ENCODE measurements at places on chromosomes 4 and X. TPM values are rescaled to one million over a fixed set of nuclear protein-coding genes. Genes with fewer than 3 reads are reported as not detected.

GRCh38 chr4:145389550-145389949 is 92.1 kb upstream of the SMAD1 start:
- H3K27me3 ChIP-seq: no peaks in the 10 kb centered on the region
- H3K4me1 ChIP-seq: no peaks in the 10 kb centered on the region
- DNase-seq: no peak
- H3K27ac ChIP-seq: no peak overlapping the region
- H3K4me3 ChIP-seq: no peak overlapping the region

TADA2B gene
- total RNA-seq: 12.0 TPM

DNA sequence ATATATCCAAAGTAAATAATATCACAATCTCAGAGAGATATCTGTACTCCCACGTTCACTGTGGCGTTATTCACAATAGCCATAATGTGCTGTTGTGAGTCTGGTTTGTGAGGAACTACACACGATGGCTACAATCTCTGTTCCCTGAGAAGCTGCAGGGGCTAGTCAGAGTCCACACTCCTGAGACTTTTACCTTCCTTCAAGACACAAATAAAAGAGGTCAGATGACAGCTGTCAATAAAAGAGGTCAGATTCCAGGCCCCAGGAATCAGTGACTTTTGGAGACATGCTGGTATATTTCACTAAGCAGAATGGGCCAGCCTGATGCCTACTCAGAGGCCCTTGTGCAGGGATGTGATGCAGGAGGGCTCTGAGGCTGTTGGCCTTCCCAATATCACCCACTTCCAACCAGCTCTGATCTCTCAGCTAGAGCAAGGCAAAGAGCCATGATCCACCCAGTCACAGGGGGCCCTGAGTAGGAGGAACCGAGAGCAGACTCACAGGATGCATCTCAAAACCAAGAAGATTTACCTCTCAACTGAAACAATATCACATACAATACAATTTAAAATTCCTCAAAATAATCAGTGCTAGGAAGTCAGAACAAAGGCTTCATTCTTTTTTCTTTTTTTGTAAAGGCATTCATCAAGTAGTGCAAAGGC is 13.8 kb downstream of the FRYL start:
- no peak overlapping the region for H3K4me3 ChIP-seq
- no peaks in the 10 kb centered on the region for H3K36me3 ChIP-seq
- DNase-seq: no peak
- no peak overlapping the region for H3K27ac ChIP-seq
- H3K27me3 ChIP-seq: no peaks in the 10 kb centered on the region

GRCh38 chr4:183074288-183074990 is 24.6 kb upstream of the WWC2 start:
- H3K4me1 ChIP-seq: no peaks in the 10 kb centered on the region
- no peak overlapping the region for H3K27ac ChIP-seq
- DNase-seq: no peak
- H3K27me3 ChIP-seq: no peaks in the 10 kb centered on the region
- no peaks in the 10 kb centered on the region for H3K36me3 ChIP-seq

GRCh38 chrX:110954428-110955100 is 141.4 kb upstream of the PAK3 start:
- H3K4me3 ChIP-seq: no peak overlapping the region
- H3K27me3 ChIP-seq: no peaks in the 10 kb centered on the region
- no peak for DNase-seq
- H3K4me1 ChIP-seq: no peaks in the 10 kb centered on the region
- no peak overlapping the region for H3K27ac ChIP-seq

DNA sequence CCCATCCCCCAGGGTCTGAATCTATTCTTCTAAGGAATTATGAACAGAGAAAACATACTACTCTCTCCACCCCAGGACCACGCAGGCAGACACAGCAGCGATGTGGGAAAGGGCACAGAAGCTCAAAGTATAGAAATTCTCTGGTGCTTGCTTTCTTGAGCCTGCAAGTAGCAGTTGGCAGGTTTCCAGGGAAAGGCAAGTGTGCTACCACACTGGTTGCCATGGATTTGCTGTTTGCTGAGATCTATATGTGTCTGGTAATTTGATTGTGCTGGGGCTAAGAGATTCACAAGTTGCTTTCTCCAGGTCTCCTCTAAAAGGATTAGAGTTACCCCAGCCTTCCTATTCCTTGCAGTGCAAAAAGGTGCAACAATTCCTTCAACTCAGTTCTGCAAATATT is 83.1 kb downstream of the GUCY2F start:
- no peak overlapping the region for H3K4me3 ChIP-seq
- H3K36me3 ChIP-seq: no peaks in the 10 kb centered on the region
- DNase-seq: no peak
- no peaks in the 10 kb centered on the region for H3K27me3 ChIP-seq

FSTL5 gene
- 0.74 TPM for total RNA-seq

DNA sequence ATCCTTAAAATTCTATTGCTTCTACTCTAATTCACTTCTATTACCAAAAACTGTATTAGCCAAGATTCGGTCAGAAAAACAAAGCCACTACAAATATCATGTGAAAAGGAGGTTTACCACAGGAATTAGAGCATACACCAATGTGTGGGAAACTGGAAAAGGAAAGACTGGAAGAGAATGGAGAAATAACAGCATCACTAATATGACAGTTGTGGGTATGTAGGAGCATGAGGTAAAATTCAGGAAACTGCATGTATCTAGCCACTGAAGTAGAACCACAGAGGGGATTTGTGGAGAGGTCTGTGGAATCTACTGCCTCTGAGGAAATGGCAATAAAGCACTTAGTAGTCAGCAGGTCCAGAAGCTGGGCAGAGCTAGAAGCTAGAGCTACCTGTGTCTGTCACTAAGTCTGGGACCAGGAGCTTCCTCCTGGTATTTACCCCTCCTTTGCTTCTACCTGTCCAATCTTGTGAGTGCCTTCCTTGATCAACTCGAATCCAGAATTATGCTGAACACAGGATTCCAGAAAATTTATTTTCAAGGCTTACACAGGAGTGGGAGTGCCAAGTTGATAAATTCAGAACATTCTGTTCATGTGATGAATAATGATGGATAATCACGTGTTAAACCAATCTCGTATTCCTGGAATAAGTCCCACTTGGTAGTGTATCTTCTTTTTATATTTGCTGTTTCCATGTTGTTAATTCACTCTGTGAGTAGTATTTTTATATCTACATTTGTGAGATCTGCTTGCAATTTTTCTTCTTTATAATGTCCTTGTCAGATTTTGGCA is 52.6 kb downstream of the NAF1 start:
- H3K4me1 ChIP-seq: no peaks in the 10 kb centered on the region
- no peaks in the 10 kb centered on the region for H3K36me3 ChIP-seq

CBLL2 gene
- total RNA-seq: not detected

DNA sequence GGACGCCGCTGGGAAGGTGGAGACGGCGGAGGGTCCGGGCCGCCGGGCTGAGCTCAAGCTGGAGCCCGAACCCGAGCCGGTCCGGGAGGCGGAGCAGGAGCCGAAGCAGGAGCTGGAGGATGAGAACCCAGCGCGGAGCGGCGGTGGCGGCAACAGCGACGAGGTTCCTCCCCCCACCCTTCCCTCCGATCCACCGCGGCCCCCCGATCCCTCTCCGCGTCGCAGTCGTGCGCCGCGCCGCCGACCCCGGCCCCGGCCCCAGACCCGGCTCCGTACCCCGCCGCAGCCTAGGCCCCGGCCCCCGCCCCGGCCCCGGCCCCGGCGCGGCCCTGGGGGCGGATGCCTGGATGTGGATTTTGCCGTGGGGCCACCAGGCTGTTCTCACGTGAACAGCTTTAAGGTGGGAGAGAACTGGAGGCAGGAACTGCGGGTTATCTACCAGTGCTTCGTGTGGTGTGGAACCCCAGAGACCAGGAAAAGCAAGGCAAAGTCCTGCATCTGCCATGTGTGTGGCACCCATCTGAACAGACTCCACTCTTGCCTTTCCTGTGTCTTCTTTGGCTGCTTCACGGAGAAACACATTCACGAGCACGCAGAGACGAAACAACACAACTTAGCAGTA is 483 bp downstream of the USP27X start:
- H3K36me3 ChIP-seq: no peaks in the 10 kb centered on the region
- H3K4me3 ChIP-seq: peak overlapping the region; percentile 62
- peak overlapping the region; percentile 81 for H3K27ac ChIP-seq
- H3K27me3 ChIP-seq: no peaks in the 10 kb centered on the region
- DNase-seq: no peak

GRCh38 chr4:25172961-25173915 is 13.0 kb upstream of the SEPSECS start:
- H3K4me3 ChIP-seq: no peak overlapping the region
- no peaks in the 10 kb centered on the region for H3K36me3 ChIP-seq
- no peaks in the 10 kb centered on the region for H3K27me3 ChIP-seq
- DNase-seq: no peak

DNA sequence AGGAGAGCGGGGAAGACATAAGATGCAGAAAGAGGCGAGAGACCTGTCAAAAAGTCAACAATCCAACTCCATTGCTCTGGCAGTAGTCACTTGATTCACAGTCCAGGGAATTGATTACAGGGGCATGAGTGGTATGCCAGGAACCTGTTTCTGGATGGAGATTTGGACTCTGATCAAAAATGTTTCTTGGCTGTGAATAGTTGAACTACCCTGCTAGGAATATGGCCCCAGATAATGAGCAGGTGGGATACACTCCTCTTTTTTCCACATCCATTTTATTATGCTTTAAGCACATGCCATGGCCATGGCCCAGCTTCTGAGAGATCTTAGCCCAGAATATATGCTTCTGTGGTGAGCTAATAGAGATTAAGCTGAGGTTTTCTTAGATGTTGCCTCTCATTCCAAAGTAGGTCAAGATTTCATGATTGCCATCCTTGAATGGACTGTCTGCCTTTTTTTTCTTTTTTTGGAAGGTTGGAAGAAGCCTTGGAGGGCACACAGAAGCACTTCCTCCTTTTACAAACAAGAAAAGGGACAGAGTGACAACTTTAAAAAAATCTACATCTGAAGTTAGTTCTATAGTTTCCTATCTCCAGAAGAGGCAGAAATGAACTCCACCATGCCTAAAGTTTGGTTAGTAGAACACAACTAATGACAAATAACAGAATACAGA is 121.9 kb downstream of the KIT start:
- no peak overlapping the region for H3K4me3 ChIP-seq
- peaks cover 36% of the 10 kb centered on the region for H3K4me1 ChIP-seq
- H3K27me3 ChIP-seq: no peaks in the 10 kb centered on the region

DNA sequence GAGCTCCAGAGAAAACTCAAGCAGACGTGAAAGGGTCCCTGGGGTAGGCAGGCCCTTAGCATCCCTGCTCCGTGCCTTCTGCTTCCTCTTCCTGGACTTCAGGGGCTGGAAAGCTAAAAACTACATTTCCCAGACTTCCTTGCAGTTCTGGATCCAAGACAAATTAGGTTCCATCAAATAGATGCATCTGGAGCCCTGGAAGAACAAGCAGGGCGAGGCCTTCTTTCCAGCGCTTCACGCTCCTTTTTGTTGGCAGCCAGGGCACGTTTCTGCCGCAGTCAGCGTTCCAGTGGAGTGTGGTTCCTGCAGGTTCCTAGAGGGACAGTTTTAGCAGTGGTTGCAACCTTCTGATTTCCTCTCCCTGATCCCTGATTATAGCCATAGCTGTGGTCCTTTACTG is 53.6 kb upstream of the MSX1 start:
- H3K27ac ChIP-seq: no peak overlapping the region
- H3K36me3 ChIP-seq: no peaks in the 10 kb centered on the region
- H3K27me3 ChIP-seq: no peaks in the 10 kb centered on the region
- H3K4me1 ChIP-seq: no peaks in the 10 kb centered on the region
- no peak for DNase-seq

TMPRSS11D gene
- 72.4 TPM for total RNA-seq

ITM2A gene
- total RNA-seq: 89.4 TPM

DNA sequence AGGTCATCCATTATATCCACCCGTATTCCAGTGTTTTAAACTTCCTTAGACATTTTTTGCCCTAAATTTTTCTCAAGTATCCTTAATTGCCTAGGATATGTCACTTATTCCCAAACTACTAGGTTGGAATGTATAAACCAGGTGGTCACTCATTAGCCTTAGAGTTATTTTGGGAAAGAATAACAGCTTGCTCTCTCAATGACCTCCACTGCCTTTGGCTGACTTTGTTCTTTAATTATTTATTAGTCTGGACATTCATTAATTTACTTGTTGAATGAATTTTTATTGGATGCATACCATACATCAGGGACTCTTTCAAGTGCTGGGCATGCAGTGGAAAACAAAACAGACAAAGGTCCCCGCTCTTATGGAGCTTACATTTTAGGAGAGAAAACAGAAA is 609.3 kb upstream of the IGFBP7 start:
- H3K36me3 ChIP-seq: no peaks in the 10 kb centered on the region
- no peak overlapping the region for H3K4me3 ChIP-seq
- no peaks in the 10 kb centered on the region for H3K4me1 ChIP-seq
- no peaks in the 10 kb centered on the region for H3K27me3 ChIP-seq
- H3K27ac ChIP-seq: no peak overlapping the region

DNA sequence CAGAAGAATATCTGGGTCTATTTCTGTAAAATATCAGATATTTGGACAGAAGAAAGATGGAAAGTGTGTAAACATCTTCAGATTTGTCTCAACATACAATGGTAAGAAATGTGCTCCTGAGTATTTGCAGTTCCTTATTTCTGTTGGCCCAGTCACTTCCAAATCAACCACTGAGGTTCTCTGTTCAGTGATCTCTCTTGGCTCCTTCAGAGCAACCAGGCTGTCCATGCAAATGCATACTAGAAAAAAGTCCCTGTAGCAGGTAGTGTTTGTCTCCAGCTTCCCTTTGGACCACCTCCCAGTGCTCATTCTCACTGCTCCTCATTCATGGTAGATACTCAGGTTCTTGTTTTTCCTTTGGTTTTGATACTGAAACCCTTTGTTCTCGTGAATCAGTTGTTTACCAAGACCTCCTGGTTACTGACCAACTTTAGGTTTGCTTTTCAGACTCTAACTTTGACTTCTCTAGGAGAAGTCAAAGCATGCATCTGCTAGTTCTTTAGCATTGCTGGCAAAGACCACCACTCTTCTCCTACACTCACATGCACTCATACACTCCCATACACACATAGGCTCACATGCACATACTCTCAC is 28.8 kb downstream of the ASIC5 start:
- no peaks in the 10 kb centered on the region for H3K4me1 ChIP-seq
- no peak overlapping the region for H3K4me3 ChIP-seq
- H3K27ac ChIP-seq: no peak overlapping the region
- H3K36me3 ChIP-seq: no peaks in the 10 kb centered on the region

DNA sequence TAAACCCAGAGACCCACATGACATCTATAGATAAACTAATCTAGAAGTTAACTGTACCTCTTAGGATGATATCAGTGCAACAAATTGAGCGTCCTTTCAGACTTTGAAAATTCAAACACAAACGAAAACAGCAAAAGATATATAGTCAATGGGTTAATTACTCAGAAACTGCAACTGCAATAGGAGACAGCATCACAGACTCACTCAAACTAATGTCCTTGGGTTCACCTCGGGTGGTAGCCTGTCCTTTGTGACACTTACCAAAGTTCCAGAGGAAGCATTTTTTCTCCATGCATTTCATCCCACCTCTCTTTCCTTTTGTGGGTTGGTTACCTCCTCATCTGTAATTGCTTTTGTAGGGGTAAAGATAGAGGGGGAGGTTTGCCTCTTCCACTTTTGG is 9.7 kb downstream of the GC start:
- H3K36me3 ChIP-seq: no peaks in the 10 kb centered on the region
- no peaks in the 10 kb centered on the region for H3K4me1 ChIP-seq
- H3K27me3 ChIP-seq: no peaks in the 10 kb centered on the region
- no peak overlapping the region for H3K27ac ChIP-seq
- no peak for DNase-seq

METAP1 gene
- 32.4 TPM for total RNA-seq

OPN1MW3 gene
- total RNA-seq: not detected

GRCh38 chr4:158130204-158130603 is 42.6 kb downstream of the GASK1B start:
- peaks cover 38% of the 10 kb centered on the region for H3K4me1 ChIP-seq
- no peaks in the 10 kb centered on the region for H3K27me3 ChIP-seq
- DNase-seq: no peak
- no peak overlapping the region for H3K4me3 ChIP-seq

POU4F2 gene
- total RNA-seq: not detected

Measured in vagina (tissue), 2 donors.